Chondrocyte (in vitro differentiated cells): ENCODE measurements at places on chromosomes 13 and 19. TPM values are rescaled to one million over a fixed set of nuclear protein-coding genes. Genes with fewer than 3 reads are reported as not detected.

- no peak for DNase-seq
Observed at GRCh38 chr13:36998624-36999041, 507 bp downstream of the ALG5 start.

SLC25A41 gene
- 0.20 TPM in 1 of 3 replicates, not detected in the others for total RNA-seq

PDE4C gene
- 2.9 to 3.4 TPM in 2 of 3 replicates, not detected in the other for total RNA-seq

GRCh38 chr13:67001363-67001762 lies 228.8 kb downstream of the PCDH9 start:
- no peak for DNase-seq

- no peak for DNase-seq
Observed at GRCh38 chr13:46382224-46382623, 4.8 kb downstream of the RUBCNL start.

DNA sequence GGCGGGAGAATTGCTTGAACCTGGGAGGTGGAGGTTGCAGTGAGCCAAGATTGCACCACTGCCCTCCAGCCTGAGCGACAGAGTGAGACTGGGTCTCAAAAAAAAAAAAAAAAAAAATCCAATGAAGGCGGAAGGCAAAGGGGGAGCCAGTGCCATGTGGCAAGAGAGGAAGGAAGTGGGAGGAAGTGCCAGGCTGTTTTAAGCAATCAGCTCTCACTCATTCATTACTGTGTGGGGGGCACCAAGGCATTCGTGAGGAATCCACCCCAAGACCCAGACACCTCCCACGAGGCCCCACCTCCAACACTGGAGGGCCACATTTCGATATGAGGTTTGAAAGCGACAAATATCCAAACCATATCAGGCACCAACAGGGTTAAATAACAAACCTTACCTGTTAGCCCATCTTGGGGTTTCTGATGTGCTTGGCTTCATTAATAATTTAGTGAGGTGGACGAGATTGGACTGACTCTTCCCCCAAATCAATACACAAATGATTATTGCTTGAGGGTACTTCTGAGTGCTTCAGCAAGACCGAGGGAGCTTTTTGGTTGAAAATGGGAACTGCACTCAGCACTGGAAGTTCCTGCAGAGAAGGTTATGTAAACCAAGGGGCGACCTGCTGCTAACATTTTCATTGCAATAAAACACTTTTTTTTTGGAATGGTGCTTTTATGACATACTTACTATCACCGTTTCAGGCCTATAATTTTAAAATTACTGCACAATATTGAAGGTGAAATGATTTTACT lies 7.5 kb upstream of the LRP3 start:
- peak; percentile 18 for DNase-seq

DNA sequence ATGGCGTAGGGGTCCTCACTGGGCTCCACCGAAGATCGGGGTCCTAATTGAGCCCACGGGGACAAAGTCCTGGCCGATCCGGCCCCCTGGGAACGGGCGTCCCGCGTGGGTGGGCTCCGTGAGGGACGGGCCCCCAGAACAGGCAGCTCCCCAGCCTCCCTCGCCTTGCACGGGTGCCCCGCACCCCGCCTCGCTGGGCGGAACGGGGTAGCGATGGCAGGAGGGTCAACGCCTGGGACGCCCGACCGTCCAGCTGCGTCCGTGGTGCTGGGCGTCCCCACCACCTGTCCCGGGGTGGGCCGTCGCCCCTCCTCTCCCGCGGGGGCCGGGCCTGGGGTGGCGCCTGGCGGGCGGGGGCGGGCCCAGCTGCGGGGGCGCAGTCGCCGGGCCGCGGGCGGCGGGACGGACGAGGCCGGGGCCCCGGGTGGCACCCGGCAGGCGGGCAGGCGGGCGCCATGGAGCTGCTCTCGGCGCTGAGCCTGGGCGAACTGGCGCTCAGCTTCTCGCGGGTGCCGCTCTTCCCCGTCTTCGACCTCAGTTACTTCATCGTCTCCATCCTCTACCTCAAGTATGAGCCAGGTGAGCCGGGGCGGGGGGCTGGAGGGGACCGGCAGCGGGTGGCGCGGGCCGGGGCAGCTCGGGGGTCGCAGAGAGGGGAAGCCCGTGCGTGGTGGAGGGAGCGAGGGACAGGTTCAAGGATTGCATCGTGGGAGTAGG lies at the start of gene TMEM38A:
Gene TMEM38A (plus strand): TSS at position 377 of the 717 bp plus-strand sequence. CDS start 79 bp downstream, at position 456.
- DNase-seq = no peak

MIA gene
- total RNA-seq = 1.4 to 2.6 TPM (median 2.4 TPM) in 3 replicates

DNA sequence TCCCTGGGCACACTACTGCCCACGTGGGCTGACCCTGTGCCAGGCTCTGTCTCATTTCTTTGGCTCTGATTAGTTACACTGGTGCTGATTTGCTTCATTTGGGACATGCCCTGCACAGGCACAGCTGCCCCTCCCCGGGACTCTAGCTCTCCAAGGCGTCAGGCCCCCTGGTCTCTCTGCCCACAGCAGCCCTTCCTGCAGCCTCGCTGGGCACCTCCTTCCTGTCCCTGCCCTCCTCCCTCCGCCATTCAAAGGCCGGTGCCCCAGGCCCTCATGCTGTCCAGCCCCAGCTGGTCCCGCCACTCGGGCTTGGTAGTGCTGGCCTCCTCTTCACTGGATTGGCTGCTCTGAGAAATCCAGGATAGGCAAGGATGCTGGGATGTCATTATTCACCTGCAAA lies 73.1 kb downstream of the ERICH6B start:
- peak; percentile 91 for DNase-seq

DNA sequence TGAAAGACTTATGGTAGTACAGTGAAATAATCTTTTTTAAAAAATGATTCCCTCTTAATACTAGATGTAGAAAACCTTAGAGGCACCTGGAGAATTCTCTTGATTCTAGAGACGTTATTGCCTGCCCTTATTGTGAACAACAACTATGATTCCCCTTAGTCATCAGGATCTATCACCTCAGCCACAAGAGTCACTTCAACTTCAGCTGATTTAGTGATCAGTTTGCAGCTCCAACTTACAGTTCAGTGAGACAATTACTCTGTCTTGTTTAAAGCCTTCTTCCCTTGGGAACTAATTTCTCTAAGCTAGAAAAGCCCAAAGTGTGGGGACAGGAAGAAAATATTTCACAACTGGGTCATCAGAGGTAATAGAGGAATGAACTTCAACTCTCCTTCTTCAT lies 254.3 kb upstream of the SLITRK1 start:
- DNase-seq = no peak

GRCh38 chr13:108437496-108437895 lies 168.0 kb downstream of the TNFSF13B start:
- no peak for DNase-seq

DNA sequence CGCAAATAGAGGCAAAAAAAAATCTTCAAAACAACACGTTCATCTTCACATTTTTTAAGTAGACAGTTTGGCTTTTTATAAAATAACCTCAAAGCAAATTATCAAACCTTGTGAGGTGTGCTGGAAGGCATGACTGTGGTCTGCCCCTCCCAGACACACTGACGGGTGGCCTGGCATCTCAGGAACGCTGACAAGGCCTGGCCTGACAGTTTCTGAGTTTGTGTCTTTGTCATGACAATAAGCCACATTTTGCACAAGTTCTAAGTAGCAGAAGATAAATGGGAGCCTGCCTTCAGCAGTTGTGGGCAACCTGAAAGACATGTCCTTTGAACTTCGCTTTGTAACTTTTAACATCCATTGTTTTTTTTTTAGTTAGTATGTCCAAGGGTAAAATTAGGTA lies 38.5 kb downstream of the SOX21 start:
- DNase-seq = no peak

GRCh38 chr19:9165261-9165660 lies 13.5 kb upstream of the OR7D2 start:
- DNase-seq = no peak

DNA sequence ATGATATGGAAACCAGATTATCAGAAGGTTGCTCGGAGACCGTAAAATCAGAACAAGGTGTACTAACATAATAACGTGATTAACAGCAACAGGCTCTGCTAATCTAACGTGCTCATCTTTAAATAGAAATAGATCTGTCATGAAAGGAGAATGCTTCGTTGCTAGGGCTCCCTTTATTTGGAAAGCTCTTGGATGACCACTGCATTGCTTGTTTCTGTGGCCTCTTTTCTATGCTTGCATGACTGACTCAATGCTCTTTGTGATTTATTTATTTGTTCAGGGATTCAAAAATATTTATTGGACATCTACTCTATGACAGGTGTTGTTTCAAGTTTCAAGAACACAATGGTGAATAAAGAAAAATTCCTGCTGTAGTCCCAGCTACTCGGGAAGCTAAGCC lies 22.3 kb upstream of the ZDHHC20 start:
- DNase-seq = no peak

DNA sequence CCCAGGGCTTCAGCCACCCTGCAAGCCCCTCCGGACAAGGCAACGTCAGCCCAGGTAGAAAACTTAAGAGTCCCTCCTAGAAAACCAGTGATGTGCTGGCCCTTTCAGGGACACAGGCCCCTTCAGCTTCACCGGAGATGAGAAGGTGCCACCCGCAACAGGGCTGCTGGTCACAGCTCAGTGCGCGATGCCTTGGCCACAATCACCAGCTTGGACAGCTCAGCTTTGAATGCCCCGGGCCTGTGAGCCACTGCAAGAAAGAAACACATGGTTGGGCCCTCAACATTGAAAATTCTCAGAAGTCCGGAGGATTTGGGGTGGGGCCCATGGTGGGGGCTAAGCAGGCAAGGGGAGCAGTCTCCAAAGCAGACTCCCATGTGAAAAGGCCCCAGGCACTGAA lies 12.3 kb downstream of the MYDGF start:
- no peak for DNase-seq

GRCh38 chr13:94079876-94080275 lies 399.6 kb downstream of the DCT start:
- DNase-seq = no peak

DNA sequence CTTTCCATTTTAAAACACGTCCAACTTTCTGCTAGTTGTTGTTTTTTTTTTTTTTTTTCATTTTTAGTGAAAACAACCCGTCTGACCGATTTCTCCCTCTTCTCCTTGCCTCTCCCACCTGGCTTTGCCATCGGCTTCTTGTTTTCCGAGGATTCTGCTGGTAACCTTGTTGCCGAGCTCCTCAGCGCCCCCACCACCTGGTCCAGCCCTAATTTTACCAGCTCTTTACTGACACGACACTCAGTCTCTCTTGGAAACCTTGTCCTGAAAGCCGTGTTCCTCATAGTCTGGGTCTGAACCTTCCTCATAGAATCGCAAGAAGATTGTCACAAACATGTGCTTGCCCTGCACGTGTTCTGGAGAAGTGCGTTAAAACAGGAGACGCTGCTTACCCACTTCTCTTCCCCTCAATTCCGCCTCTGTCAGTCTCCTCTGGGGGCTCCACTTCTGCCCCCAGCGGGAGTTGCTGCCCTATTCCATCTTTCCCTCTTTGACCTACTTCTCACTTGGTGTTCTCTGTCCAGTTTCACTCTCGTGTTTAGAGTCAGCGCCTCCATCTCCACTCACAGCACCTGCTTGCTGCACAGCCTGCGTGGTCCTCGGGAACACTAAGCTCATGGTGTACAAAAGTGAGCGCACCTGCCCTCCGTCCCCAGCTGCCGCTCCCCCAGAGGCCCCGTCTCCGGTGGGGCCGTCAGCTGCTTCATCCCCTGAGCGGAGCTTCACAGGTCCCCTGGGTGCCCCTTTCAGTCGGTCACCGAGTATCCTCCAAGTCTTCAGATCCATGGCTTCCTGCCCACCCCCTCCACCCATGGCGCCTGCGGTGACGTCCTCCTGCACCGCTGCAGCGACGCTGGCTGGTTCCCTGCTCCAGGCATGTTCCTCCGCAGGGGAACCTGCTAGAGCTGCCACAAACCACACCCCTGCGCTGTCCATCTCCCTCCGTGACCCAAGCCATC lies 65.1 kb downstream of the TM9SF2 start:
- no peak for DNase-seq

DNA sequence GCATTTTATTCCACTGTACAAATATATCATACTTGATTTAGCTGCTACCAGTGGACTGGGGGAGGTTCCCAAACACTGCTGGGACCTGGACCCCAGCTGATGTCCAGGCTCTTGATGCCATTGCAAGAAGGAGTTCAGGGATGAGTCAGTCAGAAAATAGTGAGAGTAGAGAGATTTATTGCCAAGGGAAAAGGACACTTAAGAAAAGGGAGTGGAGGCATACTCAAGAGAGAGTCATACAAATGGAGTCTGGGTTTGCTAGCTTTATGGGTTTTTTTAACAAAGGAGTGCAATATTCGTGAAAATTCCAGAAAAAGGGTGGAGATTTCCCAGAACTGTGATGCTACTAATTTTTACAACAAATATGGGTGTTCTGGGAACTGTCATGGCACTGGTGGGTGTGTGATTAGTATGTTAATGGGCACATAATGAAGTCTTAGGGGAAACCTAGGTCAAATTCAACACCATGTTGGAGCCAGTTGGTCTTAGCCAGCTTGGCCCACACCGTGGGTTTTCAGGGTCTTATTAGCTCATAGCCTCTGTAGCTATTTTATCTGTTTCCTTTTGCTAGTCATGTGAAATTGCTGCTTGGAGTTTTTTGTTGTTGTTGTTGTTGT lies 36.2 kb downstream of the GPC6 start:
- no peak for DNase-seq

C1QTNF9 gene
- total RNA-seq = not detected in 3 replicates

GJB6 gene
- not detected in 3 replicates for total RNA-seq

GRCh38 chr13:37364956-37365355 lies 233.6 kb downstream of the POSTN start:
- no peak for DNase-seq

NKG7 gene
- total RNA-seq = not detected in 3 replicates

DNA sequence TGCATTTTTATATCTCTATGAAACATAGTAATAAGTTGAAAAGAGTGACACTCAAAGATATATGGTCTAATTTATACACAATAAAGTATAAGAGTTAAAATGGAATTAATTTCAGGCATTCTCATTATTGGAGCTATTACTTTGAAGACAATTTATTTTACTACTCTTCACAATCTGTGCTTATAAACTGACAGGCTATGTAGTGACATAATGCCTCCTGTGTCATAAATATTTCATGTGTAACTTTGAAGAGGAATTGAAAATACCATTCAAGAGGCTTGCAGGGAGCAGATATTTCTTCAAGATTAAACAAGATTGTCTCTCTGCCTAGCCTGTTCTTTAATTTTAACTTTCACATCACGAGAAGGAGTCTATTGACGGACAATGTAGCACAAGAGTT lies 1881.5 kb upstream of the PCDH20 start:
- no peak for DNase-seq

- DNase-seq = no peak
Observed at GRCh38 chr13:39941236-39941635, 285.8 kb downstream of the COG6 start.

DNA sequence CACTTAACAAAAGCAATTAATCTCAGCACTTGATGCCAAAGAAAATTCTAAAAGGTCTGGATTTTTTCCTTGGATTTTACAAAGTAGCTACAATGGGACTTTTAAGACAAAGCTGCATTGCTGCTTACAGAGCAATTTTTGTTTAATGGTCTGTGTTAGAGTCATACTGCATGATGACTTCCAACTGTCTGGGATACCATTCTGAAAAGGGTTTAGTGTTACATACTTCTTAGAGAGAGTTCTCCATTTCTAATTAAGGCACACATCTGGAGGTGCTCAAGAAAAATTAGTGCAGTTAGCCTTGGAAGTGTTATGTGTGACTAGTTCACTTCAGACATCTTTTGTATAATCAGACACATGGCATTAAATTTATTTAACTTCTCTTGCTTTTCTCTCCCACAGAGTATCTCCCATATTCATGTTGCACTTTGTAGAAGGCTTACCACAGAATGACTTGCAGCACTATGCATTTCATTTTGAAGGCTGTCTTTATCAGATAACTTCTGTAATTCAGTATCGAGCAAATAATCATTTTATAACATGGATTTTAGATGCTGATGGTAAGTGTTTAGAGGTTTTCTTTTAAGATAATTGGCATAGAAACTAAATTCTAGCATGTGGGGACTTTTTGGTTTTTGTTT lies 35.1 kb downstream of the USPL1 start:
- DNase-seq = no peak

GRK1 gene
- total RNA-seq = 0.07 TPM in 1 of 3 replicates, not detected in the others

ZNF525 gene
- total RNA-seq = 5.9 to 6.9 TPM (median 6.4 TPM) in 3 replicates
